ENCODE measurements at places on chromosomes 1 and 21. TPM values are rescaled to one million over a fixed set of nuclear protein-coding genes. Genes with fewer than 3 reads are reported as not detected.
A peak's percentile ranks its signal among the peaks of the same experiment; 100 is the strongest.

GRCh38 chr1:208113011-208113410 is 131.2 kb downstream of the PLXNA2 start:
- no peak for DNase-seq

The IFI16 gene
- 103 TPM for total RNA-seq

The BACE2 gene
- total RNA-seq: 502 TPM

GRCh38 chr1:161439280-161440232 is 65.7 kb upstream of the FCGR2A start:
- peak; percentile 55 for DNase-seq

GRCh38 chr1:87111659-87112371 is 197.4 kb downstream of the HS2ST1 start:
- DNase-seq: no peak

The PBX1 gene
- total RNA-seq: 1.9 TPM

GRCh38 chr1:82399093-82399492 is 598.4 kb downstream of the ADGRL2 start:
- no peak for DNase-seq

The RNU1-1 gene
- not detected for total RNA-seq

DNA sequence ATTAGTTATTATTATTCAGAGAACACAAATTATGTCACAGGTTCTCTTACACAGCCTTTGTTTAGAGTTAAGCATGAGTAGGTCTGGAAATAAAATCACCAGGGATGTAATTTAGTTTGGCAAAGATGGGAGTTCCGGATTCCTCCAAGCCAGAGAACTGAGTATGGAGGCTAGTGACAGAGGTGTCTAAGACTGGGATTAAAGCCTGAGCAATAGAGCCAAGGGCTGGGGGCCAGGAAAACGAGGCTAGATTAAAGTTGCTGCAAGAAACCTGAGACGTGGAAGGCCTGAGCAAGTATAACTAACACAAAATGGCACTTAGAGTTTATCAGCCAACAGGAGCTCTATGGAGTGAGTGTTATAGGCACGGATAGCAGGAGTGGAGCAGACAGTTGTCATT is 381.6 kb downstream of the SRGAP2C start:
- no peak for DNase-seq

- DNase-seq: peak; percentile 75
These were observed 5.6 kb downstream of the SLC5A9 start for GRCh38 chr1:48228156-48228555.

The C1orf56 gene
- total RNA-seq: 17.9 TPM

The NBPF11 gene
- total RNA-seq: 5.1 TPM

The RGS2 gene
- 12.5 TPM for total RNA-seq

GRCh38 chr1:94071976-94072375 is 49.0 kb downstream of the ABCA4 start:
- no peak for DNase-seq

GRCh38 chr1:104706631-104707147 is 957.0 kb downstream of the AMY1C start:
- peak; percentile 46 for DNase-seq

The LRRN2 gene
- total RNA-seq: not detected

GRCh38 chr1:202075389-202075788 is 47.3 kb upstream of the GPR37L1 start:
- DNase-seq: no peak

The SFN gene
- total RNA-seq: 0.11 TPM

The WNT3A gene
- total RNA-seq: not detected

The CNIH3 gene
- 6.4 TPM for total RNA-seq

The VWA5B1 gene
- not detected for total RNA-seq

The CITED4 gene
- 0.55 TPM for total RNA-seq

The SPOCD1 gene
- total RNA-seq: 1.5 TPM

- no peak for DNase-seq
These were observed 12.7 kb downstream of the SIPA1L2 start for GRCh38 chr1:232617237-232617636.

DNA sequence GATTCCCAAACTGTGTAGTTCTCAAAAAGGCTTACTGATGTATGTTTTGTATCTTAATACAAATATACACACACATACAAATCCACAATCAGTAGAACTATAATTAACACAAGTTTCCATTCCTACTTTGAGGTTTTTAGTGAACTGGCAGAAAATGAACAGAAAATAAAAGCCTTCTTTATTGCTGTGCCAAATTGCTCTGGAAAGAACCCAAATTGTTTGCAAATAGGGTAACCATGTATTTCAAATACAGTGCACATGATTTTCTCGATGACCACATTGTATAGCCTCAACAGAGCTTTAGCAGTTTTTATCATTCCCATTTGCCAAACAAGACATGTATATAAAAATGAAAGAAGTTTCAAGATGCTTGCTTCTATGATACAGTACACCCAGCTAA is 173.3 kb downstream of the COL24A1 start:
- DNase-seq: no peak

GRCh38 chr1:240149484-240150094 is 57.9 kb downstream of the FMN2 start:
- peak; percentile 76 for DNase-seq

DNA sequence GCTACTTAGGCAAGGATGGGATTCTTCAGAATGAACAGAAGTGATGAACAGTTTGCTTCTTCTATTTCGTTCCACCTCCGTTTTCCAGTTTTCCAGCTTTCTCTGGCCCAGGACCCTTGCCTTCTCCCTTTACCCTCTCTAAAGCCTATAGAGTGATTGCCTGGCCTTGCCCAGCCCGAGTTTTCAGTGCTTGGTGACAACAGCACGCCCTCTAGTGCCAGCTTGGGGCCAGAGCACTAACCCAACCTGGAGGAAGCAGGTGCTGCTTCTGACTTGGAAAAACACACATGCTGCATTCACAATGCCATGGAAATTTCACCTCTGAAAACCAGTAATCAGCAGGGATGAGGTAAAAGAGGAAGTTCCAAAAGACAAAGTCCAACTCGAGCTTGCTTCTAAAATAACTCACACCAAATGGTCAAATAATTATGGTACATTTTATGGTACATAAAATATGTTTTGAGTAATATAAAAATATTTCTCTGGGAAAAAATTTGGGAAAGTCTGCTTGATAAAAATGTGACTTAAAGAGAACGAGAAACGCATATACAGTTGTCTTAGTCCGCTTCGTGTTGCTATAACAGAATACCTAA is 26.1 kb downstream of the UBE2T start:
- DNase-seq: peak; percentile 81

The SPATA21 gene
- total RNA-seq: not detected

DNA sequence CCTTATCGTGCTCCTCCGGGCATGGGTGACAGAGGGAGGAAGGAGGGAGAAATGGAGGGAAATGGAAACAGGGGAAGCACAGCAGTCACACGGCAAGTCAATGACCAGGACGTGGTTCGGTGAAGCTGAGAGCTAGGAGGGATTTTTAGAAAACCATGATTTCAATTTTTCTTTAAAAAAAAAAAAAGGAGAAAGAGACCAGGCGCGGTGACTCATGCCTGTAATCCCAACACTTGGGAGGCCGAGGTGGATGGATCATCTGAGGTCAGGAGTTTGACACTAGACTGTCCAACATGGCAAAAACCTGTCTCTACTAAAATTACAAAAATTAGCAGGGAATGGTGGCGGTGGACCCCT is 776 bp upstream of the TNFRSF9 start:
- DNase-seq: no peak

DNA sequence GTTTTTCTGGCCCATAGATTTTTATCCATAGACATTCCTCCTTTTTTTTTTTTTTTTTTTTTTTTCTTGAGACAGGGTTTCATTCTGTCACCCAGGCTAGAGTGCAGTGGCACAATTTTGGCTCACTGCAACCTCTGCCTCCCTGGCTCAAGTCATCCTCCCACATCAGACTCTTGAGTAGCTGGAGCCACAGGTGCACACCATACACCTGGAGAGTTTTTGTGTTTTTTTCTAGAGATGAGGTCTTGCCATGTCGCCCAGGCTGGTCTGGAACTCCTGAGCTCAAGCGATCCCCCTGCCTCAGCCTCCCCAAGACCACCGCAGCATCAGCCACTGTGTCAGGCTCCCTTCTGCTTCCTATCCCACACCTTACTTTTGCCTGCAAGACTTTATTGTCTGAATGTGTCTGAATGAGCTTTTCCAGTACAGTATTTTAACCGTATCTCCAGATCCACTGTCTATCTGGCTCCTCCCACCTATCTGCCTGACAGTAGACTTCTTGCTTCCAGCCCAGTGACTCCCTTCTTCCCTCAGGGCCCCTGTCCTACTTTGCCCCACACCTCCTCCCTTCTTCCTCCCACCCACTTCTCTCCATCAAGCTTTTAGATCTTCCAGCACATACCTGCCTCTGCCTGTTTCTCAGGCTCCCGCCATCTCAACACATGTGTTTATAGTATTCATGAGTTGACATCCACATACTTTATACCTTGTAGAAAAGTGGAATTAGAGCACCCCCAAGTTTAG is 6.1 kb downstream of the C1orf21 start:
- DNase-seq: no peak

The PADI2 gene
- 2.4 TPM for total RNA-seq

The DIPK1A gene
- total RNA-seq: 12.4 TPM

DNA sequence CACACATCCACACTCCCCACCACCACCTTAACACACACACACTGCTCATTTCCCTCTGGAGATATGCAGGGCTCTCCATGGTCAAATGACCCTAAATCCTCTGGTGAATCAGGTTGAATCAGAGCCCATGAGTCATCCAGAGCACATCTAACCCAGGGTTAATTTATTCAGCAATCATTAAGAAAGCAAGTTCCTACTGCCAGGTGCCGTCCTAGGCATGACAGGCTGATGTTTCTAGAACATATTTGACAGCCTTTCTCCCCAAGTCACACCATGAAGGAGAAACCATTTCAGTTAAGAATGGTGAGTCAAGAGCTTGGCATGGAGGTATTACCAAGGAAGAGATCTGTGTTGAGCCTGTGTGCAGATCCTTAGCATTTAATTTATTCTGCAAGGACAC is 194.3 kb upstream of the CAMK1G start:
- DNase-seq: no peak

GRCh38 chr1:234069760-234070159 is 165.3 kb downstream of the SLC35F3 start:
- DNase-seq: peak; percentile 47

GRCh38 chr1:57378534-57378933 is 45.3 kb downstream of the DAB1 start:
- no peak for DNase-seq

DNA sequence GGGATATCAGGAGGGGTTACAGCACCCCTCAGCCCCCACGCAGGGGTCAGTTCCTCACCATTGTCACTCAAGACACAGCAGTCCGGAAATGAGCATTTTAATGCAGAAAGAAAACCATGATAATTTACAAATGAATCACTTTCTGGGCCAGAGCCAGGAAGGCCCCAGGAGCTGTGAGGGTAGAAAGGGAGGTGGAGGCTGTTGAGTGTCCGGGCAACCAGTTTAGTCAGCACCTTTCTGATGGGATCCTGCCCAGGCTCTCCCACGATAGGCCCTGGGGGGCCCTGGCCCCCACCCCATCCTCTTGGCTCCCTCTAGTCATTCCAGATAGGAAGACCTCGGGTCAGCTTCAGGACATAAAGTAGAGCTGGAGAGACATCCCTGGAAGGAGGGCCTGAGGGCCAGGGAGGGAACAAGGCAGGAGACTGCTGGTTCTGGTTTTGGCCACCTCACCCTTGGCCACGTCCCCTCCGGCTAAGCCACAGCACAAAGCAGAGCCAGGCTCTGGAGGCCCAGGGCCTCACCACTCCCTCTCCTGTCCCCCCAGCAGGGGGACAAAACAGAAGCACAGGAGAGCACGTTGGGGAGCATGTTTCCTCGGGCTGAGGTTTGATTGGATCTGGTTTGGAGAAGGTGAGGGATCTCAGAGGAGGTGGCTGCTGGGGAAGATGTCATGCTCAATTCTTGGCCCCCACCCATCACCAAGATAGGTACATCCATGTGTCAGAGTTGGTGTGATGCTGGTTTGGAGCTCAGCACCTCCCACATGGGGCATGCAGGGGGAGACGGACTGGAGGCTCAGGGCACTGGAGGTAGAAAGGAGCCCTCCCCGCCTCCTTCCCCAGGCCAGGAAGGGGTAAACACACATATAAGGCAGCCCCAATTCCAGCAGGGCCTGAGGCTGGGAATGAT is 20.6 kb downstream of the ETNK2 start:
- no peak for DNase-seq

DNA sequence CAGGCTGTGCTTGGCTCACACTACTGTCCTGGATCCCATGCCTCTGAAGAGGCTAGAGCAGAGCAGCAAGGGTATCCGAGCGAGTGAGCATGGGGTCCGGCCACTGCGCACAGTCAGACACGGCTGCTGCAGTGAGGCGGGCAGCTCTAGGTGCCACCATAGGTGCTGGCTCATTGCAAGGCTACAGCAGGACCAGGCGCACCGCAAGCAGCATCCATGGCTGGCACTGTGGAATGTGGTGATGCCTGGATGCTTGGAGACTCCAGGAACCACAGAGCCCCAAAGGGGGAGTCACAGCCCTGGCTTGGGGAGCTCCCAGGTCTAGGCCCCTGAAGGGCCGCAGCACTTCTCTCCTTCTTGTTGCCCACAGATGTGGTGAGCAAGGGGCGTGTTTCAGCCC is 47.2 kb downstream of the ATP6V1G3 start:
- DNase-seq: no peak

The CA6 gene
- 0.26 TPM for total RNA-seq

DNA sequence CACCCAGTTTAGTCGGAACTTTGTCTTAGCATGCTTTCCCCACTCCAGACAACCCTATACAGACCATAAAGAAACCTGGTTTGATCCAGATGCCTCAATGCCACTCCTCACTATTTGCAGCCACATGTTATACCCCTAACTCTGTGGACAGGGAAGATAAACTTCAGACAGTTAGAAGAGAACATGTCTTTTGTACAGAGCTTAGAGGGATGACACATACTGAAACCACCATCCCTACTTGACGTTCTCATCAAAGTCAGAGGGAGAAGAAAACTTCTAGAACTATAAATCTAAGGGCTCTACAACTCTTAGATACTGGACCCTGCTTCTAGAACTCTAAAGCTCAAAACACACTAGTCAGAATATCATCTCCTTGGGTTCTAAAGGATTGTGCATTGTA is 3.7 kb downstream of the SYT6 start:
- DNase-seq: peak; percentile 2

The EPRS1 gene
- total RNA-seq: 145 TPM

DNA sequence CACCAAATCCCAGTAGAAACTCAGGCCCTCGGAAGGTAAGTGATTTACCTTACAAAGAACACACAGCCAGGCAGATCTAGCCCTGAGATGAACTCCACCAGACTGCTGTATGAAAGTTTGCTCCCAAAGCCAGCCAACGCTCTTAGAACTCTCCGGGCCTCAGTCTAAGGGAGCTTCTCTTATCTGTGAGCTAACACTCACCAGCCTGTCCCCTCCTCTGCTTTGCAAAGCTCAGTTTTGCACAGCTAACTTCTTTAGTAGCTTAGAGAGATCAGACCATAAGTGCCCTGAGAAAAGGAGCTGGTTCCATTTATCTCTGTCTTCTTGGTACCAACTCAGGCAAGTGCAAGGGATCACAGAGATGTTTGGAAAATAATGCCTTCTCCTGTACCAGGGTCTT is 195.8 kb upstream of the JUN start:
- no peak for DNase-seq

- no peak for DNase-seq
These were observed 19.3 kb downstream of the RSBN1 start for GRCh38 chr1:113792986-113793385.

Data from SK-MEL-5 (cell line).